ENCODE measurements at places on chromosomes 7 and 10.
A peak's percentile ranks its signal among the peaks of the same experiment; 100 is the strongest.

- no peak for DNase-seq
Observed at GRCh38 chr7:27299861-27300260, 57.3 kb downstream of the EVX1 start.

DNA sequence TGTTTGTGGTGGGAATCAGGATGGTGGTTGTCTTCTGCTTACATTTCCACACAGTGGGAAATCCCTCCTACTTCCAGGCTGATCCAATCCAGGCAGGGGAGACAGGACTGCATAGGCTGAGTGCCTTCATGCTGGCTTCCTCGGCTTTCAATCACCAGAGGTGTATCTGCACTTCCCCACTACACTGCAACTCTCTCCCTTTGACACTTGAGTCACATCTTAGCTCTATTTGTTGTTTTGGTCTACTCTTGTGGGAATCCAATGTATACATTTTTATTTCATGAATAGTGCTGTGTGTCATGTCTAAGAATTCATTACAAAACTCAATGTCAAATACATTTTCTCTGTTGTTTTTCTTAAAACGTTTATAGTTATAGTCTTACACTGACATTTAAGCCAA, 735.6 kb downstream of the XPNPEP1 start:
- no peak for DNase-seq

DNA sequence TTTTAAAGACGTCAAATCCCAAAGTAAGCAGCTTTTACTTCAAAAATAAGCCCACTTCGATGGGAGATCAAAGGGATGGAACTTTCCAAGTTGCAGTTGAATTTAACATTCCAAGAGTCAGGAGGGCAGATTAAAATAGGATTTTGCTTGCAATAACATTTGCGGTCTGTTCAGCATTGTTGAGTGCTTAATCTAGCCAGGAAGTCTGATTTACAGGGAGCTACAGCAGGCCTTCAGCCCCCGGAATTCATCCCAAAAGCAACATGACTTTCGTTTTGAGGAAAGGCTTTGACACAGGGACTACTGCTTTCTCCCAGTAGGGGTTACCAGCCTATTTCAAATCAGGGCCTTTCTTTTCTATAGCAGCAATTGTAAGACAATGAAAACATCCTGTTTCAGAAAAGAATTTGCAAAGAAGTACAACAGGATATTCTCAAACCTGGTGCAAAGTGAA, 279.6 kb upstream of the PITRM1 start:
- no peak for DNase-seq

- DNase-seq: no peak
Observed at GRCh38 chr7:141441837-141442627, 109.2 kb upstream of the AGK start.

GRCh38 chr10:24485304-24485703, 238.4 kb downstream of the ARHGAP21 start:
- no peak for DNase-seq

GRCh38 chr7:30286749-30287148, 2.4 kb downstream of the ZNRF2 start:
- DNase-seq: no peak

DNA sequence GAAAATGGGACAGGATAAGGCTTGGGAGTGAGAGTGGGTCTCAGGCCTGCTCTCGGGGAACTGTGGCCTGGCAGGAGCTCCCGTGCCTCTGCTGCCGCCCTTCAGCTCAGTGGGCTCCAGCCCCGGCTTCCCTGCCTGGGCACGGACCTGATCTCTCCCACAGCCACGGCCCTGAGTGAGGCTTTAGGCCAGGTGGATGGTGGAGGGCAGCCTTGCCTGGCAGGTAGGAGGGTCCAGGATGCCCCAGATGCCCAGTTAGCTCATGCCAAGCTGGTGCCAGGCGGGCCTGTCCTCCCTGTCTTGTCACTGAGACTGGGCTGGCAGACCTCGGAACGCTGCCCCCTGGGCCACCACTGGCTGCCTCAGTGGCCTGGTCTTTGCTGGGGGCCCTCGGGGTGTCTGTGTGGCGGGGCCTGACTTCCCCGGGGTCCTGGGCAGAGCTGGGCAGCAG, 116.6 kb downstream of the INPP5A start:
- no peak for DNase-seq

DNA sequence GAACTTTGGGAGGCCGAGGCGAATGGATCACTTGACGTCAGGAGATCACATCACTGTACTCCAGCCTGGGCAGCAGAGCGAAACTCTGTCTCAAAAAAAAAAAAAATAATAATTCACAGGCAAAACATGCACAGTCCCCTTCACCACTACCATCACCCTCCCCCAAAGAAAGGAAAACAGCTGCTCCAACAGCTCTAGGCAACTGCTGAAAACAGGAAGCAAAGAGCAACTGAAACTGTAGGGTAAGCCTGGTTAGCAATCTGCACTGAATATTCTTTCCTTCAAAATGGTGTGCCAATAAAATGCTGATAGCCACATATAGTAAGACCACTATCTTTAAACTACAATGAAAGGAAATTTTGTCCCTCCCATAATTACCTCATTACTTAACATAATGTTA, 11.8 kb downstream of the NT5C2 start:
- DNase-seq: peak; percentile 63

DNA sequence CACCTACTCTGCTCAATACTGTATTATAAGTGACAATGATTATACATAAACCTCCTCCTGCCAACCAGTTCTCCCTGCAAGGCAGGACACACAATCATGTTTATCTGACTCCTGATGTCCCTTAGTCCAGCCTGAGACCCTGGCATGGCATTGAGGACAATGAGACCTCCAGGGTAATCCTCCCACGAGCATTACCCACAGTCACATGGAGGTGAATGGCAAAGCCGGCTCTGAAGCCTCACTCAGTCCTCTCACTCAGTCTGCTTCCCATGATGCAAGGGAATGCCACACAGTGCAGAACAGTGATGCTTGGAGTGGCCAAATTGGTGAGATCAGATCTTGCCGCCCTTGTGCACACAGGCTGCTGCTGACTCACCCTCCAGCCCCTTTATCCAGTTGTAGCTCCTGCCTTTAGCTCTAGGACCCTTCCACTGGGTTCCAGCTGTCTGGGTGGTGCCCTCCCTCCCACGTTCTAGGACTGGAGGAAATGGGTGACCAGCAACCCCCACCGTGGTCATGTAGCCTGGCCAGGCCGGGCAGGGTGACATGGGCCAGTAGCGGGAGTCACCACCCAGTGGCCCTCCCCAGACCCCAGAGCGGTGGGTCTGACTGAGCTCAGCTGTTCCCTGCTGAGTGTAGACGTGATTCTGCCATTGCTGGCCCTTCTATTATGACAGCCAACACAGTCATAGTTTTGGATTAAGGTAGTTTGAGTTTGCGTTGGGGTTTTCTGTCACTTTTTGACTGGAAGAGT, 5.5 kb upstream of the ADCY1 start:
- DNase-seq: no peak

DNA sequence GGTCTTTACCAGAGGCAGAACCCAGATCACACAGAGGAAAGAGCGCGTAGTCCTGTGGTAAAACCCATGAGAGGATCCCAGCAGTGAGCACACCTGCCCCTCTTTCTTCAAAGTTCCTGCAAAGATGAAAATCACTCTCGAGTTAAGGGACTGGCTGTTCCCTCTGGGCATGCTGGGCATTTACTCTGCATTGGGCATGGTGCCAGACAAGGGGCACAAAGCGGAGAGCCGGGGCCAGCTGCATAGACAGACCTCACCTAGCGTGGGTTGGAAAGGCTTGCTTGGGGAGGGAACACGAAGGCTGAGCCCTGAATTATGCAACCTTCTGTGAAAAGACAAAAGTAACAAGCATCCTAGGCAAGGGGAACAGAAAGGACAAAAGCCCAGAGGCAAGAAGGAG, 120.0 kb upstream of the TCERG1L start:
- DNase-seq: no peak

Data from activated CD4-positive, alpha-beta T cell treated with anti-CD3 and anti-CD28 coated beads, Interleukin-2, amount 10 ng/mL, durations not matched to agents 24 days and 14 days (primary cell).